ENCODE measurements at places on chromosomes 4 and X.

DNA sequence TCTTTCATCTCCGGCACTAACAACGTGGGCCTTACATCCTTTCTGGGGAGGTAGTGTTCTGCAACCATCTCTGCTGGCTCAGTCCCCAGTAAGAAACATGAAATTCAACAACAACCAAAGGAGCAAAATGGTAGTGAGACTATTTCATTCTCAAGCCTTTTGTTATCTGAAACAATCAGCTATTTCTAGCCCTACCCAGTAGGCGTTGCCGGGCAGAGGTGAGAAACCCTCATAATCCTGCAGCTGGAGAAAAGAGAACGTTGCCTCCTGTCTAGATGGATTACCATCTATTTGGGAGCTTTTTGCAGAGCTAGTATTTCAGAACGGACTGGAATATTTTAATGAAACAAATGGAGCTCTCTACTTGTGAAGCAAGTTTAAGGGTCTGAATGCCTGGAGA lies 66.4 kb upstream of the GPR174 start:
- DNase-seq: no peak
- no peaks in the 10 kb centered on the region for H3K4me1 ChIP-seq
- H3K4me3 ChIP-seq: no peak overlapping the region

- peaks cover 11% of the 10 kb centered on the region for H3K4me1 ChIP-seq
- DNase-seq: peak; percentile 21
- no peak overlapping the region for H3K4me3 ChIP-seq
Observed at GRCh38 chr4:82988323-82988832, 22.2 kb downstream of the LIN54 start.

GRCh38 chrX:10350981-10351380 lies 194.2 kb downstream of the CLCN4 start:
- peak; percentile 29 for DNase-seq
- H3K4me3 ChIP-seq: no peak overlapping the region
- H3K27ac ChIP-seq: peak overlapping the region; percentile 16
- H3K4me1 ChIP-seq: peaks cover 7% of the 10 kb centered on the region
- H3K27me3 ChIP-seq: no peaks in the 10 kb centered on the region

GRCh38 chr4:73341454-73341853 lies 62.6 kb upstream of the ALB start:
- H3K4me1 ChIP-seq: no peaks in the 10 kb centered on the region
- no peaks in the 10 kb centered on the region for H3K27me3 ChIP-seq
- no peak overlapping the region for H3K27ac ChIP-seq
- no peak overlapping the region for H3K4me3 ChIP-seq

- H3K36me3 ChIP-seq: no peaks in the 10 kb centered on the region
- DNase-seq: no peak
- no peak overlapping the region for H3K4me3 ChIP-seq
- H3K27ac ChIP-seq: no peak overlapping the region
- H3K27me3 ChIP-seq: no peaks in the 10 kb centered on the region
Observed at GRCh38 chr4:11598591-11598990, 169.9 kb upstream of the HS3ST1 start.

DNA sequence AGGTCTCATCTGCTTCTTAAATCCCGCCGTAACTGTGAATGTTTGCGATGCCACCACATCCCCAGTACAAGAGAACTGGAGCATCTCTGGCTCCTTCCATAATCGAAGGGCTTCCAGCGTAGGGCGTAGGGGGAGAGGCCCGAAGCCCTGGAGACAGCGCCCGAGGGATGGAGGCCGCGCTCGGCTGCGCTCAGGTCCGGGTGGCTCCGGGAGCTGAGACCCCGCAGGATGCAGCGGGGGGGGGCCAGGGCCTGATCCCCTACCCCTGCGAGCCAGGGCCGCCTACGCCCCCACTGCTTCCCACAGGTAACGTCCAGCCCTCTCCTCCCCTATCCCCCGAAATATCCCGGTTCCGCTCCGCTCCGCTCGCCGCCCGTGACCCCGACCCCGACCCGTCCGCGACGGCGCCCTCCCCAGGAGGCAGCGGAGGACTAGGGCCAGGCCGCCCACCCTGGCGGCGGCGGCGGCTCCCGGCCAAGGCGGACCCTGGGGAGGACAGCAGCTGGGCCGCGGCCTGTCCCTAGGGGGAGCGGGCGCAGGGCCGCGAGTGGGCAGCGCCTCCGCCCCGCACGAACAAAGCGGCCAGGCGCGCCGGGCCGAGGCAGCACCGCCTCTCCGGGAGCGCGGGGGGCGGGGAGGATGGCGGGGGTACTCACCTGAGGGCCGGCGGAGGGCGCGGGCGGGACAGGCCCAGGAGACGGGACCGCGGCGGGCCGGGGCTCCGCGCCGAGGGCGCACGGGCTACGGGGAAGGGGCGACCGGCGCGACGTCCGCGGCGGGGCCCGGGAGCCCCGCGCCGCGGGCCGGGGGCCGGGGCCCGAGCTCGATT lies 723 bp downstream of the WDFY3 start:
- H3K36me3 ChIP-seq: peaks cover 23% of the 10 kb centered on the region
- no peaks in the 10 kb centered on the region for H3K27me3 ChIP-seq
- peak; percentile 39 for DNase-seq
- peaks cover 4% of the 10 kb centered on the region for H3K4me1 ChIP-seq
- peak overlapping the region; percentile 97 for H3K27ac ChIP-seq
- peak overlapping the region; percentile 88 for H3K4me3 ChIP-seq

DNA sequence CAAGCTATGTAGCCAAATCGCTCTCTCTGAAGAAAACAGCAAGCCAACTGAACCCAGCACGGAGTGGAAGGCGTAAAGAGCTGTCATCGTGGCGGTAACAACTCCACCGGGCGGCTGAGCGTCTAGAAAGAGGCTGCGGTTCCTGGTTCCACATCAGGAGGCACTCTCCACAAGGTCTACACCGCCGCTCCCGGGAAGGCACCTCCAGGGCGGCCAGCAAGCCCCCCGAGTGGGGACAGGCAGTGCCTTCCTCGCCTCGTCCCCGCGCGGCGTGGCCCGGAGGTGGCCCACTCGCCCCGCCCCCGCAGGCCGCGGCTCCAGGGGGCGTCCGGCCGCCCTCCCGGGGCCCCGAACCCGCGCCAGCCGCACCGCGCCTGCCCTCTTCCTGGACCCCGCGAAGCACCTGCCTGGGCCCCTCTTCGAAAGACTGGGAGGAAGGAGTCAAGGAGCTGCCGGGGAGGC lies 755 bp downstream of the KLHL8 start:
- peaks cover 5% of the 10 kb centered on the region for H3K4me1 ChIP-seq
- peak; percentile 44 for DNase-seq
- peak overlapping the region; percentile 91 for H3K4me3 ChIP-seq
- peaks cover 4% of the 10 kb centered on the region for H3K36me3 ChIP-seq
- H3K27ac ChIP-seq: peak overlapping the region; percentile 81

DNA sequence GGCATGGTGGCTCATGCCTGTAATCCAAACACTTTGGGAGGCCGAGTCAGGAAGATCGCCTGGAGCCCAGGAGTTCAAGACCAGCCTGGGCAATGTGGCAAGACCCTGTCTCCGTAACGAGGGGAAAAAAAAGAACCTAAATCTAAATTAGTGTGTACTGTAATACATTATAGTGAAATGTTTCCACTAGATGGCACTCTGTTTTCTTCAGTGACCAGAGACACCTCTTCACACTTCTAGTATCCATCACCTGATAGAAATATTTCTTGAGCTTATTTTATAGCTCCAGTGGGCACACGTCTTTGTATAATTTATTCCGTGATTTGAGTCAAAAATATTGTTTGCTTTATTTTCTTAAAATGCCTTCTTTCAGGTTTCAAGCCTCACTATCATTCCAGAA lies 600.9 kb upstream of the DIPK2B start:
- peak overlapping the region; percentile 67 for H3K27ac ChIP-seq
- H3K27me3 ChIP-seq: peaks cover 49% of the 10 kb centered on the region
- peak; percentile 66 for DNase-seq
- H3K4me3 ChIP-seq: peak overlapping the region; percentile 47

DNA sequence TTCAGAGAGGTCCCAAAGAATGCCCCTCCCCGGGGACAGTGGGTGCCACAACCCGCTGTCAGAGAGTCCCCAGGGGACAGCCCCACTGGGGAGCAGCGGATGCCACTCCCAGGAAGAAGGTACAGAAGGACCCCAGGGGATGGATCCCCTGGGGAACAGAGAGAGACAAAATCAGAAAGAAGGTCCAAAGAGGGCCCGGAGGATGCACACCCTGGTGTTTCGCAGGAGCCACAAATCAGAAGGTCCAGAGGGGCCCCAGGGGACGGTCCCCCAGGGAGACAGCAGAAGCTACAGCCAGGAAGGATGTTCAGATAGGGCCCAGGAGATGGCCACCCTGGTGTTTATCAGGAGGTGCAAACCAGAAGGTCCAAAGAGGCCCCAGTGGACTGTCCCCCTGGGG lies 1.4 kb downstream of the TEX13D start:
- H3K36me3 ChIP-seq: no peaks in the 10 kb centered on the region
- no peak overlapping the region for H3K27ac ChIP-seq
- no peak for DNase-seq
- H3K4me1 ChIP-seq: peaks cover 1% of the 10 kb centered on the region
- no peak overlapping the region for H3K4me3 ChIP-seq
- no peaks in the 10 kb centered on the region for H3K27me3 ChIP-seq

DNA sequence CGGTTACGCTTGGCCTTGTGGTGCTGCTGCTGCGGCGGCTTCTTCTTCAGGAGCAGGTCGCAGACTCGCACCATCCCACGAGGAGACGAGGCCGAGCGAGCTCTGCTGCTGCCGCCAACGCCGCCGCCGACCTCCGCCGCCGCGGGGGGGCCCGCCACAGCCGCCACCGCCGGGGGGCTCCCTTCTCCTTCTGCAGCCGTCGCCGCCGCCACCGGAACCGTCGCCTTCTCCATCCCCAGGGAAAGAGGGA lies 237 bp downstream of the ANKRD17 start:
- H3K4me1 ChIP-seq: peaks cover 20% of the 10 kb centered on the region
- peak overlapping the region; percentile 82 for H3K4me3 ChIP-seq
- DNase-seq: no peak
- peaks cover 9% of the 10 kb centered on the region for H3K36me3 ChIP-seq

DNA sequence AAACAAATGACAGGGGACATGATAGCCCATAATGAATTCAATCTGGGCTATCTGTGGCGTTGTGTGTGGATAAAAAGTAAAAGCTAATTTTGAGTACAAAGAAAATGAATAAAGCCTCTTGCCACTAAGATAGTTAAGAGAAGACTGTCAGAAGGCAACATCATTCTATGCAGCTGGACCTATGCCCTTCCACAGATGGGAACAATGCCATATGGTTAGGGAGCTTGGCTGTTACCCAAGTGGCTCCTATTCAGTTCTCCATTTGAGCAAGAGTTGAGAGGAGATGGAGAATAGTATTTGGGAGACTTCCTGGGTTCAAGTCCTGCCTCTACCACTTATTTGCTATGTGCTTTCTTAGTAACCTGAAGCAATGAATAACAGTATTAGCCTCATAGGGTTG lies 107.7 kb downstream of the ANXA3 start:
- H3K27ac ChIP-seq: no peak overlapping the region
- H3K27me3 ChIP-seq: no peaks in the 10 kb centered on the region
- H3K4me1 ChIP-seq: peaks cover 35% of the 10 kb centered on the region
- DNase-seq: peak; percentile 68
- peaks cover 7% of the 10 kb centered on the region for H3K36me3 ChIP-seq

GRCh38 chrX:131734621-131735020 lies 190.7 kb downstream of the OR13H1 start:
- peak; percentile 88 for DNase-seq
- no peak overlapping the region for H3K27ac ChIP-seq
- H3K4me3 ChIP-seq: peak overlapping the region; percentile 64
- no peaks in the 10 kb centered on the region for H3K36me3 ChIP-seq
- no peaks in the 10 kb centered on the region for H3K27me3 ChIP-seq

- DNase-seq: no peak
- H3K27me3 ChIP-seq: no peaks in the 10 kb centered on the region
- no peak overlapping the region for H3K4me3 ChIP-seq
- H3K27ac ChIP-seq: no peak overlapping the region
- no peaks in the 10 kb centered on the region for H3K36me3 ChIP-seq
Observed at GRCh38 chr4:56681853-56682525, 893 bp upstream of the HOPX start.

GRCh38 chr4:7182616-7183015 lies 9.7 kb upstream of the SORCS2 start:
- H3K4me1 ChIP-seq: no peaks in the 10 kb centered on the region
- peaks cover 14% of the 10 kb centered on the region for H3K27me3 ChIP-seq
- H3K4me3 ChIP-seq: no peak overlapping the region
- H3K36me3 ChIP-seq: no peaks in the 10 kb centered on the region
- no peak for DNase-seq
- no peak overlapping the region for H3K27ac ChIP-seq

DNA sequence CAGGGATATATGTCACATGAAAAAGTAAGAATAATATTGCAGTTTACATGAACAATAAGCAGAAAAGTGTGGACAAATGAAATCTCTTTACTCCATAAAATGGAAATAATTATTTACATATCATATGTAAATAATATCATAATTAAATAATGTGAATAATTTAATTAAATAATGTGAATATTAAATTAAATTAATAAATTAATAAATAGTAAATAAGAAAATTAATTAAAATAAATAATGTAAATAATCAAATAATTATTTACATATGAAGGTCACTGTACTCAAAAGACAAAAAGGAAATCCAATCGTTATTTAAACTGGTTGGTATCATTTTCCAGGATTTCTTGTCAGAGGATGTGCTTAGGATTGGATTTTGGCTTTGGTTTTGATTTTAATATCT lies 201.1 kb upstream of the ETNPPL start:
- H3K36me3 ChIP-seq: no peaks in the 10 kb centered on the region
- H3K27ac ChIP-seq: no peak overlapping the region
- no peaks in the 10 kb centered on the region for H3K4me1 ChIP-seq
- H3K4me3 ChIP-seq: no peak overlapping the region
- H3K27me3 ChIP-seq: no peaks in the 10 kb centered on the region
- DNase-seq: no peak

GRCh38 chr4:38683276-38683675 lies 19.3 kb downstream of the KLF3 start:
- H3K4me1 ChIP-seq: peaks cover 17% of the 10 kb centered on the region
- no peak overlapping the region for H3K4me3 ChIP-seq
- no peaks in the 10 kb centered on the region for H3K27me3 ChIP-seq
- H3K36me3 ChIP-seq: peaks cover 68% of the 10 kb centered on the region

DNA sequence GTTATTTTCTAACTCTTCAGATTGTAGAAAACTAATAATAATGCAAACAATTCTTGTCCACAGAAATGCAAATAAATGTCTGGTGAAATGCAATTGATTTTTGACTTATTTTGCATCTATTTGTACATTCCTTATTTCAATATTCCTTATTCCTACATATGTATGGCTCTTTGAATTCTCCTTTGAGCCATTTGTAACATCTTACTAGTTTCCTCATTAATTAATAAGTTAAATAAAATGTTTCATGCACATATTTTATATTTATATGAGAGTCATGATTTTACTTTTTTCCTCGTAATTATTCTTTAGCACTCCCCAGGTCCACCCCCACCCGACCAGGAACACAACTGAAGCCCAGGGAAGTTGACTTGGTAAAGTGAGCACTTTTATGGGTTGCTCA lies 2.7 kb upstream of the FTHL17 start:
- no peaks in the 10 kb centered on the region for H3K4me1 ChIP-seq
- no peak overlapping the region for H3K4me3 ChIP-seq
- no peaks in the 10 kb centered on the region for H3K36me3 ChIP-seq
- H3K27ac ChIP-seq: no peak overlapping the region
